ENCODE measurements at places on chromosomes 13 and 19. TPM values are rescaled to one million over a fixed set of nuclear protein-coding genes. Genes with fewer than 3 reads are reported as not detected.

DNA sequence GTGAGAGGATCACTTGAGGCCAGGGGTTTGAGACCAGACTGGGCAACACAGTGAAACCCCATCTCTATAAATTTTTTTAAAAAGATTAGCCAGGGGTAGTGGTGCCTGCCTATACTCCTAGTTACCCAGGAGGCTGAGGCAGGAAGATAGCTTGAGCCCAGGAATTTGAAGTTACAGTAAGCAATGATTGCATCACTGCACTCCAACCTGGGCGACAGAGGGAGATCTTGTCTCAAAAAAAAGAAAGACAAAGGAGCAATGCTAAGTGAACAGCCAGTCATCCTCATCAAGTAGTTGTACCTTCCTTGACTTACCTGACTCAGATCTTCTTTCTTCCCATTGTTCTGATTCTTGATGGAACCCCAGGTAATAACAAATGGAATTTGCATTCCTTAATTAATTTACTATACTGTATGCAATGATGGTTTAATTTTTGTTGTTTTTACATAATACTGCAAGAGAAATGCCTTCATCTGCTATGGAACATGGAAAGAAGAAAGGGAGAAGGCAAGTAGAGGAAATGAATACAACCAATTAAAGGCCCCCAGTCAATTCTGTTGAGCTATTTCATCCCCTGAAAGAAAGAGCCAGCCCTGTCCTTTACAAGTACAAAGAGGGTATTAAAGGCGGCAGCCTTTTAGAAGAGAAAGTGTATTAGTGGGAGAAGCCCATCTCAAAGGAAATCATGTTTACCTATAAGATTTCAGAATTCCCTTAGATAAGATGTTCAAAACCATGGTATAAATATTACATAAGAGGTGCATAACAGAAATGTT lies 316.7 kb downstream of the DIAPH3 start:
- DNase-seq: no peak

PPP1R12C gene
- total RNA-seq: 177 TPM

TMEM150B gene
- not detected for total RNA-seq

DNA sequence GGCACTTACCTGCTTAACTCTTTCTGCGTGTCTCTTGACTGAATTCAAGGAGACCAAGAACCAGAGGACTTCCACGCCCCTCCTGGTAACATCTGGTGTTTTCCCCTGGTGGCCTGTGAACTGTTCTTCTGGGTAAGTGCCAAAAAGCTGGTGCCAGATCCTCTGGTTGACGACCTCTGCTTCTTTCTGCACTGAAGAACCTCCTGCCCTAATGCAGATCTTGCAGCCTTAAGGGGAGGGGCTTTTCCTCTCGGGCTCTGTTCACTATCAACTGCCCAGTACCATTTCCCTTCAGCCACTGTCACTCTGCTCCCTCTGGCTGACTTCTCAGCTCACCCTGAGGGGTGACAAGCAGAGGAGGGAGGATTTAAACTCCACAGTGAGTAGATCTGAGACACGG lies 6.1 kb upstream of the ERVV-1 start:
- no peak for DNase-seq

DNA sequence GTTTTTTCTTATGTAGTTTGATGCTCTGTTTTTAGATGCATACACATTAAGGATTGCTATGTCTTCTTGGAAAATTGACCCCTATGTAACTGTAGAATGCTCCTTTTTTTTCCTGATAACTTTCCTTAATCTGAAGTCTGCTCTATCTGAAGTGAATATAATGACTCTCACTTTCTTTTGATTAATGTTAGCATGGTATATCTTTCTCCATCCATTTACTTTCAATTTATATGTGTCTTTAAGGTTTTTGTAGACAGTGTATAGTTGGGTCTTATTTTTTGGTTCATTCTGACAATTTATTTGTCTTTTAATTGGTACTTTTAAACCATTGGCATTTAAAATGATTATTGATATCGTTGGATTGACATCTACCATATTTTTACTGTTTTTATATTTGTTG lies 92.3 kb downstream of the URI1 start:
- no peak for DNase-seq

- DNase-seq: no peak
These were observed 38.4 kb downstream of the PCDH8 start for GRCh38 chr13:52810011-52810410.

DNA sequence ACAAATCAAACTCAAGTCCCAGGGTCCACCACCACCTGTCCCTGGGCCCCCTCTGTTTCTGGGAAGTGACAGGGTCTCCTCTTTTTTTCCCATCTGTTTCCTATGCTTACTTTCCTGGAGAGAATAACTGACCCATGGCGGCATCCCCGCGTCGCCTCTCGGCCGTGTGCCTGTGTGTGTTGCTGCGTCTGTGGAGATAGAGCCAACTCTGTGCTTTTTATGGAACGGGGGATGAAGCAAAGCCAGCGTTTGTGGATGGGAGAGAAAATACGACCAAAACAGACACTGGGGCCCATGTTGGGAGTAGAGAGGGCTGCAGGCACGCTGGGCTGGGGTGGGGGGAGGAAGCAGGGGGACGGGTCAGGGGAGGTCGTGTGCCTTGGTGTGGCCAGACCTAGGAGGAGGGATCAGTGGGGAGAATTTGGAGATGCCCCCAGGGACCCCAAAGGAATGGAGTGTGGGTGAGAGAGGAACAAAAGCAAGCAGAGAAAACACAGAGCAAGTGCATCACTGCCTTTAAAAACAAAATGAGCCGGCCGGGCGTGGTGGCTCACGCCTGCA lies 16.6 kb downstream of the PLK5 start:
- no peak for DNase-seq

GRCh38 chr13:31000889-31001288 lies 68.4 kb downstream of the TEX26 start:
- no peak for DNase-seq

TMEM221 gene
- not detected for total RNA-seq

DAND5 gene
- total RNA-seq: 0.77 TPM

- DNase-seq: no peak
These were observed 17.0 kb upstream of the NAPA start for GRCh38 chr19:47531640-47532387.

UHRF1 gene
- total RNA-seq: 172 TPM

PLD3 gene
- total RNA-seq: 114 TPM

All from OCI-LY7 (cell line).